ENCODE measurements at places on chromosomes 6 and 20.

DNA sequence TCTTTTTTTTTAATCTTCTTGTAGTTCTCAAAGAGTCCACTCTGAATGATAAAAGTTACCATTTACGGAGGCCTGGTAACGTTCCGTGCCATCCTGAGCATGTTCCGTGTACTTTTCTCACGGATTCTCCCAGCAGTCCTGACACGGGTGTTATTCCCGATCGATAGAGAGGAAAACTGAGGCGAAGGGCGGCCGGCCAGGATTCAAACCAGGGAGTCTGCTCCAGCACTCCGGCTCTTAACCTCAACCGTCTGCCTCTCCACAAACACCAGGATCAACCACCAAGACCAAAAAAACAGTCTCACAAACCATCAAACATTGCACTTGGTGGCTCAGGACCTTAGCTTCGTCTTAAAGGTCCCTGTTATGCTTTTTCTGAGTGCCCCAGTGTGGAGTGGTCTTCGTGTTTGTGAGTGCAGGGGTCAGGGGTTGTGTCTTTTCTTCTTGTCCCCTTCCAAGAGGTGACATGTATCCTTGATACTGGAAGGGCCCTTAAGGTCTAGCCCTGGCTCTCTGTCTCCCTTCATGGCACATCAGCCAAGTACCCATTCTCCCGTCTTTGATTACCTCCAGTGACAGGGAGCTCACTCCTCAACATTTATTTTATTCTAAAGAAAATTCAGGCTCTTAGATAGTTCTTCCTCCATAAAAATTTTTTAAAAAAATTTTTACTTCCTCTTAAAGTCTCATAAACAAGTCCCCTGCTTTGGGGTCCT, 35.1 kb downstream of the SRC start:
- no peak for DNase-seq

- DNase-seq: no peak
Measured at GRCh38 chr20:9200196-9200595, 131.3 kb downstream of the PLCB4 start.

DNA sequence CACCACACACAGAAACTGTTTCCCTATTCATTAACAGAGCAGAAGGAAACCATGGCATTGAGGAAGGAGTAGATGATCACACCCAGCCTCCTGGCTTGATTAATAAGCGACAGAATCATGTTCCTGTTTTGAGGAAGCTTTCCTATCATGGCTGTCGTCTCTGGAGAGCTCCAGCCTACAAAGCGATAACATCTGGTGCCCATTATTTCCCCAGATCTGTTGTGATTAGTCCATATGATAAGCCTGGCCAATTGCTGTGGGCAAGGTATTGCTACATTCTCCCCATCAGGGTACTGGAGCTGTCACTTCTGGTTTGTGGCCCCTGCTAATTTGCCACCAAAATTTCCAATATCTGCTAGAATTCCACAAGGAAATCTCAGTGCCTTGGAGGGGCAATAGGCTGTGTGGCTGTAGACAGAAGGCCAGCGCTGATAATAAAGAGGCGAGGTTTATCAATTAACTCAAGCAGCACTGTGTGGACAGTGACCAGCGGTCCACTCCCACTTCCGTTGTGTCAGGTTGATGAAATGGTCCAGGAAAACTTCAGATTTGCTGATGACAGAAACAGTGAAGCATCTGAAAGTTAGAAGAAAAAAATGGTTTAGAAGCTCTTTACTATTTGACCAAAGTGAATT, 66.4 kb downstream of the OLIG3 start:
- no peak for DNase-seq

- no peak for DNase-seq
Measured at GRCh38 chr6:159427771-159428170, 258.6 kb downstream of the FNDC1 start.

DNA sequence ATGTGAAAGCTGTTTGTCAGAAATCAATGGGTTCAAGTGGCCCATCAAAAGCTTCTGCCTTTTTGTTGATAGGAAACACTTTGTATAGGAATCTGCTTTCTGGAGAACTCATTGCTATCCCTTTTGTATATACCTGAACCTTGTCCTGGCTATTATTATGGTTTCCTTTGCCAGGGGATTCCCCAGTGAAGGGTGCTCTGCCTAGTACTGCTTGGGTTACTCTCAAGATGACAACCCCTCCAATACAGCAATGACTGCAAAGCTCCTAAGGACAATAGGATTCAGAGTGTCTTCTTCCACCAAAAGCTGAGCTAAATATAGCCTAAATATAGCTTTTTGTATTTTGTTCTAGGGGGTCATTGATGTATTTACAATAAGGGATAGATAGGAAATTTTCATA, 54.0 kb upstream of the PTPRK start:
- no peak for DNase-seq

- DNase-seq: no peak
Measured at GRCh38 chr20:9981829-9982228, 53.0 kb upstream of the ANKEF1 start.

DNA sequence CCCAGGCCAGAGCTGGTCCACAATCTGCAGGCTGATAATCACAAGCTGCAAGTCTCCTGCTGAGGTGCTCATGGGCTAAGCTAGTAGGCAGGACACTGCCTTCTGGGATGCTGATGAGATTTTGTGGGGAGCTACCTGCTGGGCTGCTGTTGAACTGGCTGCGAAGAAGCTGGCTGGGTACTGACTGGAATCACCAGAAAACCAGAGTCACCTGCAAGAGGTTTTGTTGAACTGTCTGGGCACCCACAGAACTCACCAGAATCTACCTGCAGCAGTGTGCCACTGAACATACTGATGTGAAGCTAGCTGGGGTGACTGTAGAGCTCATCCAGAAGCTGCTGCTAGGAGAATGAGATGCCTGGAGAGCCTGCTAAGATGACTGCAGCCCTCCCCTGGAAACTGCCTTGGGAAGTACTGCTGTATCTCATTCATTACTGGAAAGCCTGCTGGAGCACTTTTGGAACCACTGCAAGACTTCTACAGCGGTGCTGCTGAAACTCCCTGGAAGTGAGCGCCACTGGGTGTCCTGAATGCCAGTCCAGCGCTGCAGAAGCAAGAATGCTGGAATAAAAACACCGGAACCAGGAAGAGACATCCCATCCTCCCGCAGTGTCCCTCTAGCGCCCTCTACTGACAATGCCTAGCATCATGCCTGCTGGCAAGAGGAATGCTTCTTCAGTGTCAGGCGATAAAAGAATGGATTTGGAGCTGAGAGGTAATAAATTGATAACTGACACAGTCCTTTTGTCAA, 64.9 kb upstream of the ARHGAP18 start:
- DNase-seq: peak; percentile 86

GRCh38 chr20:40491009-40491590, 197.9 kb downstream of the MAFB start:
- no peak for DNase-seq

DNA sequence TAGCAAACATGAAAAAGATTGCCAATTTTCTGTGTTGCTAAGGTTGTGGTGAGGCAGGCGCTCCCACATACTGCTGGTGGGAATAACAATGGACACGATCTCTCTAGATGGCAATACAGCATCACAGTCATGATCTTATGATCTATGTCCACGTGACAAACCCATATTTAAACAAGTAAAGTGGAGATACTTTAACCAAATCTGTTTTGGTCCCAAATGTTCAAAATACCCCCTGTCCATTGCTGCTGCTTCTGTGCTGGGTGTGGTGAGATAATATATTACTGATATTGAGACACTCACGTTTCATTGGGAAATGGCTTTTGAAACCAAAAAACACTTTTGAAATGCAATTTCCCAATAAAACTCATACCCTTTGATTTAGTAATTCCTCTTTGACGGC, 23.0 kb downstream of the SIRPD start:
- DNase-seq: no peak

- peak; percentile 74 for DNase-seq
Measured at GRCh38 chr6:70706491-70707123, 38.9 kb downstream of the SMAP1 start.

DNA sequence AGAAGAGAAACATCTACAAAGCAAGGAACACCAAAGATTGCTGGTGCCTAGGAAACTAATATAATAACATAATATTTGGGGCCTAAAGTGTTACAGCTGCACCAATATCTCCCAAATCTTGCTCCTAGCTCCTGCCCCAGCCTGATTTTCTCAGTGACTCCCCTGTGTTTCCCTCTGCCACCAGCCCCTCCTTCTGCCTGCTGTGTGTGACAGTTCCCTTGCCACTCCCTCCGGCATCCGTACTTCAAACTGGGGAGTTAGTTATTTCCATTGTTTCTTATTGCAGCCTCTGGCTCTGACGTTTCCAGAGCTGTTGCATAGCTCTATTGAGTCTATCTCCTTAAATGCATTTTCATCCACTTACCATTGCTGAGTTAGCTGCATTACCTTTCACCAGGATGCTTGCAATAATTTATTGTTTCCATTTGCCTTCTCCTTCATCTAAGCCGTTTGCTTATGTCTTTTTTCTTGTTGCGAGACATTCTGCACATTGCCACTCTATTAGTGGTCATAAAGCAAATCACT, 43.1 kb downstream of the ESR1 start:
- DNase-seq: no peak

GRCh38 chr20:7859356-7859802, 80.9 kb downstream of the HAO1 start:
- peak; percentile 77 for DNase-seq

GRCh38 chr6:29679962-29680361, 990 bp downstream of the ZFP57 start:
- no peak for DNase-seq

DNA sequence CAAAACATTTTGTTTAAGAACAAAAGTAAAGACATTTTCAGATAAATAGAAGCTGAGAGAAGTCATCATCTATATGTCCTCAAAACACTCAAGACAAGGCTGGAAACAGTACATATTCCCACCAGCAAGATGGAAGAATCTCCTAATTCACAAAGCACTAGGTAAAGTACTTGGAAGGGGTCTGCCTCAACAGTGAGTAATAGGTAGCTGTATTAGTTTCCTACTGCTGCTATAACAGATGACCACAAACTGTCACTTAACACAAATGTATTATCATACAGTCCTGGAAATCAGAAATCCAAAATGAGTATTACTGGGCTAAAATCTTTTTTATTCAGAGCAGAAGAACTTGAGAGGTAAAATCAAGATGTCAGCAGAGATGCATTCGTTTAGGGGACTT, 40.6 kb downstream of the ZKSCAN8 start:
- DNase-seq: no peak

GRCh38 chr6:161017766-161018564, 26.4 kb downstream of the MAP3K4 start:
- DNase-seq: no peak

GRCh38 chr6:87706187-87706966, 4.3 kb upstream of the AKIRIN2 start:
- DNase-seq: peak; percentile 68

DNA sequence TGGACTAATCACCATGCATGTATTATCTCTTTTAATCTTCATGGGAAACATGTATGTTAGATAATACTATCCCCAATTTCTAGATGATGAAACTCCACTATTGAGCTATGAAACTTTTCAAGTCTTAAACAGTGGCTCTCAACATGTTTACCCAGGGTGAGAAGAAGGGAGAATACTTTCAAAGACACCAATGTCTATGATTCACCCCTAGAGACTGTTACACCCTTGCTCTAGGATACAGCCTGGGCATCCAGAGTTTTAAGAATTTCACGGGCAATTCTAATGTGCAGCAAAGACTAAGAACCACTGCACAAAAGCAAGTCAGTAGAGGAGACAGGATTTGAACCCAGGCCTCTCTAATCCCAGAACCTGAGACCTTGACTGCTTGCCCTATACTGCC, 47.8 kb downstream of the GFOD1 start:
- DNase-seq: no peak

DNA sequence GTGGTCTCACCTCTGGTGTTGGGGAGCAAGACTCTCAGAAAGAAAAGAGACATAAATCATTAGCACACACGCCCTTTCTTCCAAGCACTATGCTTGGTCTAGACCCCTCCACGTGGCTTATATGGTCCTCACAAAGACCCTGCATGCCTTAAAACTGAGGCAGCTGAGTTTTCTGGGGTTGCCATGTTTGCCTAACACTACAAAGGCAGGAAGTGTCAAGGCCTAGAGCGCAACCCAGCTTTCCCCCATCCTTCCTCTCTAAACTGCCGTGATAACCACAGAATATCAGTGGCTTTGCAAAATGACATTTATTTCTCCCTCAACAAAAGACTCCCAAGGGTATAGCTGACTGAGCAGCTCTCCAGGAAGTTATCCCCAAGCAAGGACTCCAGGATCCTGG, 146.5 kb upstream of the TOP1 start:
- DNase-seq: no peak

GRCh38 chr6:90136176-90136575, 160.5 kb downstream of the BACH2 start:
- no peak for DNase-seq

GRCh38 chr6:27275025-27275956, 27.8 kb downstream of the PRSS16 start:
- DNase-seq: no peak

DNA sequence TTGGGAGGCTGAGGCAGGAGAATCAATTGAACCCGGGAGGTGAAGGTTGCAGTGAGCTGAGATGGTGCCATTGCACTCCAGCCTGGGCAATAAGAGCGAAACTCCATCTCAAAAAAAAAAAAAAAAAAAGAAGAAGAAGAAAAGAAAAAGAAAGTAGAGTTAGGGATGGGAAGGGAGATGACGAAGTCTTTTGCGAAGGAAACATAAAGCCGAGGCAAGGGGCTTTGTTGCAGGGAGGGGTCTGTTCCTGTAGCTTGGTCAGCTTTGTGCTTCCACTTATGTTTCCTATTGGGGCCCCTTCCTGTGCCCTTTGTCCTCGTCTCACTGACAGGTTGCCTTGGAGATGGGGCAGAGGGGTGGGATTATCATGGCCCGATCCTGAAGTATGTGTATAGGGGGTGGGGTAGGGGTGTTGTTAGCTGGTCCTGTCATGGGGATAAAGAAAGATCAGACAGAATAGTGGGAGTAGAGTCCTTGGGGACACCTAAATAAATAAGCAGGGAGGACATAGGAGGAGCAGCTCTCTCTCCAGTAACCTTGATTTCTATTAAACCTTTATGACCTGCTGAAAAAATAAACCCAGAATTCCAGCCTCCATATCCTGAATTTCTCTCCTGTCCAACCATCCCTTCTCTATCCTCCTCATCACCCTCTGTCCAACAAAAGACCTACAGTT, 1.1 kb upstream of the CLIC1 start:
- no peak for DNase-seq

- DNase-seq: no peak
Measured at GRCh38 chr20:4051413-4052138, 36.2 kb upstream of the RNF24 start.

GRCh38 chr6:13653296-13653695, 38.2 kb downstream of the NOL7 start:
- DNase-seq: peak; percentile 50

GRCh38 chr6:107540465-107540857, 50.5 kb downstream of the SOBP start:
- no peak for DNase-seq

- no peak for DNase-seq
Measured at GRCh38 chr6:170193326-170193821, 97.5 kb downstream of the DLL1 start.

- no peak for DNase-seq
Measured at GRCh38 chr6:150029749-150030148, 4.4 kb upstream of the RAET1L start.

- peak; percentile 71 for DNase-seq
Measured at GRCh38 chr6:138109042-138109997, 2.1 kb upstream of the PERP start.
